ENCODE measurements at places on chromosomes 7 and 10.

GRCh38 chr7:100888988-100889750 lies at the start of gene UFSP1:
Gene UFSP1 (minus strand): TSS chr7:100889715. CDS start chr7:100889271, 444 bp downstream.
- DNase-seq, result no peak

- no peak for DNase-seq
Measured at GRCh38 chr7:128076796-128077271, 45.6 kb upstream of the LRRC4 start.

GRCh38 chr7:51629206-51629605 lies 312.6 kb upstream of the COBL start:
- no peak for DNase-seq

- DNase-seq, result no peak
Measured at GRCh38 chr10:49144058-49144720, 10.4 kb upstream of the FAM170B start.

DNA sequence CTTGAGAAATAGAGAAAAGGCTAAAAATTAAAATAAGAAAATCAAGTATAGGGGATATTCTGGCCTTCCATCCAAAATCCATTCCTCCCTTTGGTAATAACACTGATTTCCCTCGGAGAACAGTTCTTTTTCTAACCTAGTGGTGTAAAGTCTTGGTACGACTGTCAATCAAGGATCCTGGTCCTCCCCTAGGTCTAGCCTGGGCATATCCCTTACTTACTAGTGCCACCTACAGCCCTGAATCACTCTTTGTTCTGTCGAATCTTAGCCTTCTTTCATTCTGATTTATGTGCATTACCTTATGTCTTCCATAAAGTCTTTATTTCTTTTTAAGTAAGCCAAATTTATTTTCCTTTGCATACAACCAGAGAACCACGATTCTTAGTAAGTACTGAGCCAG lies 298.7 kb upstream of the LRRTM3 start:
- no peak for DNase-seq

Measured in activated T-helper 1 cell treated with anti-CD3 and anti-CD28 coated beads, Interleukin-2, amount 50 U/mL, for 16 hours (primary cell).